Esophagus muscularis mucosa (tissue), 4 donors: ENCODE measurements at places on chromosomes 2 and 18. TPM values are rescaled to one million over a fixed set of nuclear protein-coding genes. Genes with fewer than 3 reads are reported as not detected.

- no peaks in the 10 kb centered on the region for H3K4me1 ChIP-seq
- no peak overlapping the region for H3K4me3 ChIP-seq
- H3K27ac ChIP-seq, result no peak overlapping the region
Observed at GRCh38 chr2:61649021-61649420, 110.9 kb upstream of the XPO1 start.

GRCh38 chr2:213145715-213146242, 5.6 kb downstream of the IKZF2 start:
- H3K4me1 ChIP-seq, result peaks cover 25% of the 10 kb centered on the region
- DNase-seq, result no peak
- H3K27ac ChIP-seq, result no peak overlapping the region
- H3K36me3 ChIP-seq, result no peaks in the 10 kb centered on the region
- H3K4me3 ChIP-seq, result no peak overlapping the region

DNA sequence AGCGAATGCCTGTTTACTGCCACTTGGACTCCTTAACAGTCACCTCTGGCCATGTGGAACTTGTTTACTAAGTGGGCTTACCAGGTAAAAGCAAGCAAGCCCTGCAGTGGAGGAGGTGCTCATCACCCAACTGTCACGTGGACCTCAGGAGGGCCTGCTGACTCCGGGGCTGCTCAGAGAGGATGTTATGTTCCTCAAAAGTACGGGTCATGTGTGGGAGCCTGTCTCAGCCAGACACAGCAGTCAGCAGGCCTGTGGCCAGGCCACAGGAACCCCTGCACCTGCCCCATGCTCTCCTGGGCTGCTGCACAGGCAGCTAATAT, 36.2 kb downstream of the AMER3 start:
- no peaks in the 10 kb centered on the region for H3K36me3 ChIP-seq
- no peak overlapping the region for H3K27ac ChIP-seq
- DNase-seq, result no peak
- H3K4me1 ChIP-seq, result no peaks in the 10 kb centered on the region
- H3K27me3 ChIP-seq, result no peaks in the 10 kb centered on the region
- no peak overlapping the region for H3K4me3 ChIP-seq

- H3K27ac ChIP-seq, result peak overlapping the region; percentile 96
- no peaks in the 10 kb centered on the region for H3K27me3 ChIP-seq
- peaks cover 49% of the 10 kb centered on the region for H3K4me1 ChIP-seq
Observed at GRCh38 chr18:9135912-9136314, 668 bp upstream of the ANKRD12 start.

- no peak for DNase-seq
- no peak overlapping the region for H3K4me3 ChIP-seq
- H3K27ac ChIP-seq, result no peak overlapping the region
- H3K36me3 ChIP-seq, result no peaks in the 10 kb centered on the region
- no peaks in the 10 kb centered on the region for H3K27me3 ChIP-seq
Observed at GRCh38 chr2:162029287-162029901, 44.6 kb downstream of the DPP4 start.

The AFF3 gene
- total RNA-seq, result 48.5 TPM

The MAT2A gene
- total RNA-seq, result 96.5 TPM

The ADAM23 gene
- total RNA-seq, result 2.7 TPM

The TM4SF20 gene
- total RNA-seq, result not detected

The SULT1C2 gene
- 1.0 TPM for total RNA-seq
